ENCODE measurements at places on chromosomes 16 and 17. TPM values are rescaled to one million over a fixed set of nuclear protein-coding genes. Genes with fewer than 3 reads are reported as not detected.

The CBFA2T3 gene
- 0.19 TPM for total RNA-seq

The CACNA1H gene
- total RNA-seq, result 1.4 TPM

The NR1D1 gene
- 12.2 TPM for total RNA-seq

The SCN4A gene
- total RNA-seq, result 0.37 TPM

DNA sequence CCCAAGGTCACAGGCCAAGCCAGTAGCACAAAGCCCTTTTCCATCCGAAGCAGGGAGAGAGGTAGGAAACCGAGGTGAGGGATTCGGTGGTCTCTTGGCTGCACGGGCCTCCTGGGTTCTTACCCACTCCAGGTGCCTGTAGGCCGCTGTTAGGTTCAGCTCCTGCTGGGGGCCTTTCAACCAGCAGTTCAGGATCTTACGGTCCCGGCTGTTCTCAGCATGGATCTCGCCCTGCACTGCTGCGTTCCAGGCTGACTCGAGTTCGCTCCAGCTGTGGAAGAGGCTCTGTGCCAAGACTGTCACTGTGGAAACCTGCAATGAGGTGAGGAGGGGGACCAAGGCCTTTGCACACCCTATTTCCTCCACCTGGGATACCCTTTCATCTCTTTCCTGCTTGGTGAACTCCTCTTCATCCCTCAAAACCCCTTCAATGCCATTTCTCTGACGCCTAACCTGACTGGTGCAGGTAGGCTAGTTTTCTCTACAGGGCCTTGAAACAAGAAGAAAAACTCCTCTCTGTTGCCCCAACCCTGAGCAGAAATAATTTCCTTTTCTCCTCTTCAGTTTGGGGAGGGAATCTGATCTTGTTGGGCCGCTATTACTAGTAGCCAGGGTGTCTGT, 103.6 kb downstream of the RMI2 start:
- ATAC-seq, result no peak

GRCh38 chr16:21145738-21146137, 4.9 kb downstream of the DNAH3 start:
- ATAC-seq, result no peak

GRCh38 chr17:48704361-48705248, 17.7 kb downstream of the PRAC1 start:
- ATAC-seq, result no peak

GRCh38 chr16:66596986-66597848, 7.3 kb upstream of the CMTM3 start:
- ATAC-seq, result peak; percentile 82

DNA sequence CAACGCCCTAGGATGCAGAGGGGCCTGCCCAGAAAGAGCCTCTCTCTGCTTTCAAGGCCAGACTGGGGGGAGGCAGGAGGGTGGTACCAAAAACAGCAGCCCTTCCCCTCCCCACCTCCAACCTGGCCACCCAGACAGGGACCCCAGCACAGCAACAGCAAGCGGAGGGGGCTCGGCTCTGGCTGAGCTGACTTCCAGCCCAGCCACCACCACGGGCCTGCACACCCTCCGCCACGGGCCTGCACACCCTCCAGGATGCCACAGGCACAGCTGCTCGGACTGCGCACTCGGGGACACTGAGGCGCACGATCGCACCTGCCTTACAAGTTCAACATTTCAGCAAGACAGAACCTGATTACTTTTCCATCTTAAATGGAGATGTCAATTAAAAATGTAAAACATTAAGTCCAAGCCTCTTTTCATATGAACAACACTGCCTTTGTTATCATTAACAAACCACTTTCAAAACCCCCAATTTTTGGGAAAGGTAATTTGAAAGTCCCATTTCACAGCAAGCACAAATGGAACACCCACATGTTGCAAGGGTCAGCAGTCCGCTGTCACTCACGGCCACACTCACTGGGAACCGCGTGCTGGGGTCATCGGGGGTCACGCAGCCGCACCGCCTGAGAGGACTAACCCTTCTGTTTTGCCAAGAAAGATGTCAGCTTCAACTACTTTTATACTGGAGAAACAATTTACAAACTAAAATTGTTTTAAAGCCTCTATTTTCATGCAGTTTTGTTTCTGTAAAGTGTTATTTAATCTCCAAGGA, 76.4 kb downstream of the ANKRD11 start:
- ATAC-seq, result no peak

- ATAC-seq, result no peak
Measured at GRCh38 chr17:60167065-60167741, 17.4 kb downstream of the CA4 start.

- ATAC-seq, result no peak
Measured at GRCh38 chr17:33240362-33240761, 52.7 kb downstream of the ASIC2 start.

DNA sequence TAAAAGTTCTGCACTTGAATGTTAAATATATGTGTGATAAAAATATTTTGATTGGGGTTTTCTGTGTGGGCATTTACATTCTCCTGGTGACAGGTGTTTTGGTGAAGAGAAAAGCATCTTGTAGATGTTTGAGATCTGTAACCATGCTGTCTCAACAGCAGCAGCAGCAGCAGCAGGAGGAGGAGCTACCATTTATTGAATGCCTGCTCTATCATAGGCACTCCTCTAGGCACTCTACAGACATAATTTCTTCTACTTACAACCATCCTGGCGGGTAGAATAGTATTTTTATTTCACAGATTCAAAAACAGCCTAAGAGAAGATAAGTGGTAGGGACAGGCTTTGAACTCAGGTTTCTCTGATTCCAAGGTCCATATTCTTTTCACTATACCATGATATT, 159.7 kb upstream of the TBX2 start:
- peak; percentile 32 for ATAC-seq

GRCh38 chr17:43740541-43740940, 18.1 kb downstream of the SOST start:
- no peak for ATAC-seq

DNA sequence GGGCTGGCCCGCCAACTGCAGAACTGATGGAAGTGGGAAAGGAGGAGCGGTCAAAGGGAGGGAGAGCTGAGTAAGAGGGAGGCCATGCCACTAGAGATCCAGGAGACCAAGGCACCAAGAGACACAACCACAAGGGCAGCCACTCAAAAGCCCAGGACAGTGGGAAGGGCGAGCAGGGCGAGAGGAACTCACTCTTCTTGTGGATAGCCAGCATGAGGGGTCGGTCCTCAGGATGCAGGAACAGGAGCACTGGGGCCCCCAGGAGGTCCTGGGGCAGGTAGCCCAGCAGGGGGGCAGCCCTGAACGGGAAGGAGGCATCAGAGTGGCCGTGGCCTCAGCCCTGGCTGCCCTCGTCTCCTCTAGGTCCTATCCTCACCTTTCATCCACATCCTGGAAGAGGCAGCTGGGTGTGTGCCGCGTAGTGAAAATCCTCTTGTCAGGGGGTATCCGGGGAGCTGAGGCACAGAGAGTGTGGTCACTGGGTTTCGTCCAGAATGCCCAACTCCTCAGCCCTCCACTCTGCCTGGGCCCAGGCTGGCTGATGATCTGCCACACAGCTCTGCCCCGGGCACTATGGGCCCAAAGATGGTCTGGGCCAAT, 4.3 kb downstream of the PER1 start:
- ATAC-seq, result no peak

All from activated T-helper 17 cell treated with anti-CD3 and anti-CD28 coated beads, Interleukin-2, amount 50 U/mL, for 72 hours (primary cell).